ENCODE measurements at places on chromosomes 16 and 17.
A peak's percentile ranks its signal among the peaks of the same experiment; 100 is the strongest.

GRCh38 chr16:69346683-69347082 is 4.9 kb downstream of the TMED6 start:
- DNase-seq, result no peak

GRCh38 chr17:34146440-34147043 is 108.5 kb upstream of the CCL2 start:
- DNase-seq, result peak; percentile 26

- DNase-seq, result no peak
These were observed 751 bp downstream of the DCAF7 start for GRCh38 chr17:63550817-63551639.

GRCh38 chr16:27446721-27447120 is 44.7 kb downstream of the IL21R start:
- DNase-seq, result peak; percentile 56

DNA sequence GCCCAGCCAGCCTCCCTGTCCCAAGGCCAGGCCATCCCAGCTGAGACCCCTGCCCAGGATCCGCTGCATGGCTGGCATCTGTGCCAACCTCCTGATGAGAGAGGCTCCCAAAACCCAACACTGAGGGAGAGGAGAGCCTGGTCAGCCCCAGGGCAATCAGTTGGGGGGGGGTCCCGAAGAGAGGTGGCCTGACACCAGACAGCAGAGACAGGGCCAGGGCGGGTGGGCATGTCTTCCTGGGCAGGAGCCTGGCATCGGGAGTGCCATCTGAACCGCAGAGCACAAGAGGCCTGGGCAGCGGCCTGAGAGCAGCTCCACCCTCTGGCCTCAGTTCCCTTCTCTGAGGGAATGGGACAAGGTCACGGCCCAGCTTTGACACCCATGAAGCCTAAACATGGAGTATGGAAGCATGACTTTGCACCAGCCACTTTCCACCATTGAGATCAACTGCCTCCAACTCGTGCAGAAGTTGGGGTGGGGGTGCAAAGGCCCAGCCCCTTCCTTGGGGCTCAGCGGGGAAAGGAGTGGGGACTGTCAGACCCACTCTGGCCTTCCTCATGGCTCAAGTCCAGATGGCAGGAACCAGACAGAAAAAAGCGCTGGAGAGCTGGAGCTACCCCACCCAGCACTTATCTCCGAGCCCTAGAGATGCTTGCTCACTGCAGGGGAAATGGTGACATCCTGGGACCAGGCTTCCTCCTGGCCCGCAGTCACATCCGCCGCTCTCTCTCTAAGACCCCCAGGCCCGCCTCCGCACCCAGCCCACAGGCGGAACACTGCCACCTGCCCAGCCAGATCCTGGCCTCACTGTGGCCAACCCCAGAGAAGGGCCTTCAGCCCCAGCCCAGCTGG is 9.7 kb downstream of the RHBDF2 start:
- no peak for DNase-seq

- no peak for DNase-seq
These were observed 78.5 kb downstream of the SPECC1 start for GRCh38 chr17:20087538-20088250.

- no peak for DNase-seq
These were observed 42.0 kb upstream of the RPL38 start for GRCh38 chr17:74161503-74161875.

GRCh38 chr17:51540151-51540550 is 279.8 kb downstream of the UTP18 start:
- DNase-seq, result no peak

GRCh38 chr16:87331241-87331801 is 14.1 kb upstream of the C16orf95 start:
- DNase-seq, result no peak

- DNase-seq, result peak; percentile 23
These were observed 394.5 kb upstream of the C16orf82 start for GRCh38 chr16:26672206-26672605.

GRCh38 chr17:76911299-76912017 is 43.3 kb downstream of the MGAT5B start:
- DNase-seq, result no peak

DNA sequence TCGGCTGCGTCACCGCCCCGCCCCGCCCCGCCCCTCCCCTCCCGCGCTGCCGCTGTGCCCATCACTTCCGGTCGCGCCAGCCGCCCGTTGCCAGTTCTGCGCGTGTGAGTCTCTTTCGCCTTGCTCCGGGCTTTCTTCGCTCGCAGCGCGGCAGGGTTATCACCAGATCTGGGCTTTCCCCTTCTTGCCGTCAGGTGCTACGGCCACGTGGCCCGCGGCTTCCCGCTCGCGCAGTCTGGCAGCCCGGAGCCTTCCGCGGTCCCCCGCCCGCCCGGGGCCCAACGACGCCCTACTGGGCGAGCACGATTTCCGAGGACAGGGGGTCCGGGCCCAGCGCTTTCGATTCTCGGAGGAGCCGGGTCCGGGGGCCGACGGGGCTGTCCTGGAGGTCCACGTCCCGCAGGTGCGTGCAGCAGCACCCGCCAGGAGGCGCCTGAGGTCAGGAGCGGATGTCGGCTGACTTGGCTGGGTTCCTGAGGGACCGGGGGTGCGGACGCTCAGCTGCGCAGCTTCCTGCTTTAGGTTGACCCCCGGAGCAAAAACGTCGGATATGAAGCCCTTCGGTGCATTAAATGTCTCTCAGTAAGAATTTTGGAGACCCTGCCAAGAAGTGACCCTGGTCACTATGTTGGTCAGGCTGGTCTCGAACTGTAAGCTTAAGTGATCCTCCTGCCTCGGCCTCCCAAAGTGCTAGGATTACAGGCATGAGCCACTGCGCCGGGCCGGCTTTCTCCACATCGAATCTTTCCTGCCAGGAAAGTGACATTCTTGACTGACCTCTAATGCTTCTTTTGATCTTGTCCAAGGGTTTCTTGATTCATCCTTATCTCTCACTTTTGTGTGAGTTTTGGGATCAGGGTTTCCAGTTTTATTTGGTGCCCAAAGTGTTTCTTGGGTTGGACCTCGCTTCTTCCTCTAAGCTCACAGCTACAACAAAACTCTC is at the start of gene METTL23:
TSS of gene METTL23 (plus strand) at position 64 of the 943 bp plus-strand sequence. CDS start 2,872 bp downstream, outside the sequence.
- DNase-seq, result peak; percentile 69

DNA sequence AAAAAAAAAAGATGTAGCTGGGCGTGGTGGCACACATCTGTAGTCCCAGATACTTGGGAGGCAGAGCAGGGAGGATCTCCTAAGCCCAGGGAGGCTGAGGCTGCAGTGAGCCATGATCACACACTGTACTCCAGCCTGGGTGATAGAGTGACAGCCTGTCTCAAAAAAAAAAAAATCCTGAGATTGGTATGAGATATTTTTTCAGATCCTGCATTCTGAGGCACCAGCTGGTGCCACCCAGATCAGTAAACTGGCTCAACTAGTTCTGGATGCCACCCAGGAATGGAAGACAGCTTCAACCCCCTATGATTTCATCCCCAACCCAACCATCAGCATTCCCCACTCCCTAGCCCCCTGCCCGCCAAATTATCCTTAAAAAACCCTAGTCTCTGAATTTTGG is 7.1 kb upstream of the GJC1 start:
- no peak for DNase-seq

DNA sequence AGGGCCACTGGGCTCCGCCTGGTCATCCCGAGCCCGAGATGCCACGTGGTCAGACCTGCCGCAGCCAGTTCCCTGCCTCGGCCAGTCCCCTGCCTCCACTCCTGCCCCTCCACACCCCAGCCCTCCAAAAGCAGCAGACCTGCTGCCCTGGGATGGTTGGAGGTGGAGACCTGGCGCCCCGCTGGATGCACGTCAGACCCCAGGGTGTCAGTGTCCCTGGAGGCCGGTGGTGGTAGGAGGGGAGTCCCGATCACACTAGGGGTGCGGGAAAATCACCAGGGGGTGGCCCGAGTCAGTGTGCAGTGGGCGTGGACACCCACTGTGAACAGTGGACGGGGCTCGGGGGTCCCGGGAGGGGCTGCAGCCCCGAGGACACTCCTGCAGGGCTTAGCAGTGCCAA is 26.9 kb downstream of the TPSG1 start:
- no peak for DNase-seq

DNA sequence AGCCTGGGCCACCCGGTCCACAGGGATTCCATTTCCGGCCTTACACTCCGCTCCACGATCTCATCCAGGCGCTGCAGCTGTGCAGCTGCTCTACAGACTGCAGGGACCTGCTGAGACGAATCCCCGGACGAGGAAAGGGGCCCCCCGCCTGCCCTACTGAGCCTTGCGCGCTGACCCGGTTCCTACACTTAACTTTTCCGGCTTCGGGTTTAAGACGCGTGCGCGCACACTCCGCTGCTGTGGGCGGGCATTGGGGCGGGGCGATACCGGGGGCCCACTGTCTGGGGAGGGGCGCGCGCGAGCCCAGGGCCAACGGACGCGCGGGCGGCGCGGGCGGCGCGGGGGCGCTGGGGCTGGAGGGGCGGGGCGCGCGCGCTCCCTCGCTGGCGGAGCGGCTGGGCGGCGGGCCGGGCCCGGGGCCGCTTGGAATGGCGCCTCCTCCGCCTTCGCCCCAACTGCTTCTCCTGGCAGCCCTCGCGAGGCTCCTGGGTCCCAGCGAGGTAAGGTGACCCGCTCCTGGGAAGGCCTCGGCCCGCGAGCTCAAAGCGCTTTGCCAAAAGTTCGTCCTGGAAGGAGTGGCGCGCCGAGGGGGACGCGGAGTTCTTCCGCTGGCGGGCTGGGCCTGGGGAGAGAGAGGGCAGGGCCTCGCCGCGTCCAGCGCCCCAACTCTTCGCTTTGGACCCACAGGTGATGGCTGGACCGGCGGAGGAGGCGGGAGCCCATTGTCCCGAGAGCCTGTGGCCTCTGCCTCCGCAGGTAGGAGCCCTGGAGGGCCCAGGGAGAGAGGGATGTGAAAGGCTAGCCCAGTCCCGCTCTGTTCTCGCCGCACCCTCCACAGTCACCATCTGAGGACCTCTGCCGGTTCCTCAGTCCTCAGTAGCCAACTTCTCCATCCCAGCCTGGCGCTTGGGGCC is at the start of gene TP53I13:
TSS of gene TP53I13 (plus strand) at position 371 of the 914 bp plus-strand sequence. CDS start at position 429, 58 bp downstream.
- peak; percentile 84 for DNase-seq

GRCh38 chr17:64614266-64615027 is 47.7 kb downstream of the SMURF2 start:
- DNase-seq, result no peak

DNA sequence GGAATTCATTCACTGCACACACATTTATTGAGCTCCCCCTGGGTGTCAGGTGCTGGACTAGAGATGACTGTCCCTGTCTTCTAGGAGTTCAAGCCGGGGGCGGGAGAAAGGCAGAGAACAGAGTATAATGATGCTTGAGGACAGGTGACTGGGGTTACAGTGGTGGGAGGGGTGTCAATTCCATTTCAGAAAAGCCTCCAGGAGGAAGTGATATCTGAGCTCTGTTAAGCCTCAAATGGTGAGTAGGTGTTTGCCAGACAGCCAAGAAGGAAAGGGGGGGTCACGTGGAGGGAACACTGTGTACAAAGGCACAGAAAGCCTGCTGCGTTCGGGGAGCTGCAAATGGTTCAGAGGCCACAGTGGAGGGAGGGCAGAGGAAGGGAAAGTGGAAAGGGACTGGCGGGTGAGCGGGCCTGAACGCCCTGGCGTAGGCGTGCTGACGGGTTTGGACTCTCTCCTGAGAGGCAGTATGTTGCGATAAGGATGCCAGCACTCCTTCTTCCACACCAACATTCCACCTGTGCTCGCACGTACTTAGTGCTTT is 9.7 kb upstream of the NXPH3 start:
- DNase-seq, result no peak

DNA sequence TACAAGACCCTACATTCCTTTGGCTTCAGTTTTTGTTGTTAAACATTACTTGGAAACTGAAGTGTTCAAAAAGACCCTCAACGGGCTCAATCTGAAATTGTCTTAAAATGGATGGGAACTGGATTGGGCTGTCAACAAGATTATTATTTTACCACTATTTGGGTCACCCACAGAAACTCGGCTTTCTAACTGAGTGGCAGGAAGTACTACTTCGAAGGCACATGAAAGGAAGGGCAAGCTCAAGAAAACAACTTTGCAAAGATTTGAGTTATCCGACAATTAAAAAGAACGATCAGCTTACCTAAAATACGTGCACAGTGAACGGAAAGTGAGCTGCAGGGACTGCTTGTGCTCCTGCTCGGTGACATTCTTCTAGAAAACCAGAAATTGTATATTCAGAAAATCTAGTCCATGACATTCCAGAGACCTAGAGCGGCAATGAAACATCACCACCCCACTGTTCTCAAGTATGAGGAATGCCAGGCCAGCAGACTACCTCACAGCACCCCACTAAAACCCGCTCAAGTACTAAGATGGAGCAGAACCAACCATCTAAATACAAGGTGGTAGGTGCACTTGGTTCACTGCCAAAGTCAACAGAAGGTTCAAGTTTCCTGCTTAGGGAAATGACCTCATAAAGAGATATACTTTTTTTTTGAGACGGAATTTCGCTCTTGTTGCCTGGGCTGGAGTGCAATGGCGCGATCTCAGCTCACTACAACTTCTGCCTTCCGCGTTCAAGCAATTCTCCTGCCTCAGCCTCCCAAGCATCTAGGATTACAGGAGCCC is 60.5 kb downstream of the ZZEF1 start:
- DNase-seq, result no peak

DNA sequence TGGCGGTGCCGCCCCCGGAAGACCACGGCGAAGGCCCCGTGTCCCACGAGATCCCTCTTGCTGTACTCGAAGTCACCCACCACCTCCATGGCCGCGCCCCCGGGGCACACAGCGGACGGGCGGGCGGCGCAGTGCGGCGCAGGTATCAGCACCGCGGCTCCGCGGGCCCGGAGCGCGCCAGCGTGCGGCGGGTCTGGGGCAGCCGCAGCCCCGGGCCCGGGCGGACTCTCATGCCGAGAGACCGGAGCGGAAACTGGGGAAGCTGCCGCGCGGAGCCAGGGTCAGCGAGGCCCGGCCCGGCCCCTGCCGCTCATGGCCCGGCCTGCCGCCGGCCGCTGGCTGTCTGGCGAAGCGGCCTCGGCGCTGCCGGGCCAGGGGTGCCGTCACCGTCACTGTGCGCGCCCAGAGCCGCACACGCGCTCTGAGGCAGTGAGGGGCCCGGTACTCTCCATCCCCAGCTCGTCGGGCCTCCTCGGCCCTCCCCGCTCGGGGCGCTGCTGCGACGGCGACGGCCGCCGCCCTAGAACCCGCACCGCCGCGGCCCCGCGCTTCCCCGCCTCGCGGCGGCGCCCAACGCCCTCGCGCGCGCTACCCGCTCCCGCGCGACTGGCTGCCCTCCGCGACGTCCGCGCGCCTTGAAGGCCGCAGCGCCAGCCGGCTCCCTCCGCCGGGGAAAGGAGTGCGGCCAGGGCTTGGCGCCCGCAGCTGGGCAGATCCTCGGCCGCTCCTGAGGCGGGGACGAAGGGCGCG is at the start of gene ULK2:
TSS of gene ULK2 (minus strand) at position 608 of the 750 bp plus-strand sequence. CDS start at position 89, 519 bp downstream.
- peak; percentile 18 for DNase-seq

DNA sequence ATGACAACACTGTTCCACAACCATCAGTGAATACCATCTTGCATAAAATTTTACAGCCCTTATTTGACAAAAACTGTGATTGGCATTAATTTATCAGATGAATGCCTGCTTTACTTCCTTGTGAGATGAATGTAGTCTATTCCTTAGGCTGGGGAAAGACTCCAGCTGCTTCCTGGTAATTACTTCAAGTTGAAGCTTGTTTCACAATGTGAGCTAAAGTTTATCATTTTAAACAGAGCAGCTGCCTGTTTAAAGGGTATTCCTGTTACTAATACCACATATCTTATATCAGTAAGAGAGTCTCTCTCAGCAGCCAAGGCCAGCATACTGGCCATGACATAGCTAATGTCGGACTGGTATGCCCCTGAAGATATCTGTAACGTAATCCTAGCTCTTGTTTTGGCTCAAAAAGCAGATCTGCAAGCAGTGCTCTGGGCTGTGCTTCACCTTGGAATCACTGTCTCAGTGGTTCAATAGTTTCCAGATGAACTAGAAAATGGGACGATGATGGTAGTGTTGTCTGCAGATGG is 13.2 kb upstream of the ARL2BP start:
- DNase-seq, result no peak
